T-helper 9 cell (primary cell): ENCODE measurements at places on chromosomes 16 and 17.

DNA sequence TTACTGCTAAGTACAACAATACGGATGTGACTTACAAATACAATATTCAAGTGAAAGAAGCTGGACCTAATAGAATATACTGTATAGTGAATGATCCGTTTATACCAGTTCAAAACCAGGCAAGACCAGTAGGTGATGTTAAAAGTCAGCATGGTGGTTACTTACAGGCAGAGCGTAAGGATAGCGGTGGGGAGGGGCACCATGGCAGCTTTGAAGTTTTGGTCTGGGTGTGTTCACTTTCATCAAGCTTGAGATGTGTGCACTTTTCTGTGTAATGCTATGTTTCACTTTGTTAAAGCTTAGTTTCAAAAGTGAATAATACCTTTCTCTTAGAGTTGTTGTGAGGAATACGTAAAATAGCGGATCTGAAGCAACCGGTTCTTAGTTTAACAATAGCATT, 16.5 kb upstream of the SLC35G3 start:
- no peak for DNase-seq

- no peak for DNase-seq
Observed at GRCh38 chr16:49474741-49475140, 101.1 kb downstream of the C16orf78 start.

- no peak for DNase-seq
Observed at GRCh38 chr16:82341146-82341669, 171.2 kb upstream of the MPHOSPH6 start.

GRCh38 chr17:76556765-76557367, 17.0 kb downstream of the PRCD start:
- DNase-seq = peak; percentile 42

DNA sequence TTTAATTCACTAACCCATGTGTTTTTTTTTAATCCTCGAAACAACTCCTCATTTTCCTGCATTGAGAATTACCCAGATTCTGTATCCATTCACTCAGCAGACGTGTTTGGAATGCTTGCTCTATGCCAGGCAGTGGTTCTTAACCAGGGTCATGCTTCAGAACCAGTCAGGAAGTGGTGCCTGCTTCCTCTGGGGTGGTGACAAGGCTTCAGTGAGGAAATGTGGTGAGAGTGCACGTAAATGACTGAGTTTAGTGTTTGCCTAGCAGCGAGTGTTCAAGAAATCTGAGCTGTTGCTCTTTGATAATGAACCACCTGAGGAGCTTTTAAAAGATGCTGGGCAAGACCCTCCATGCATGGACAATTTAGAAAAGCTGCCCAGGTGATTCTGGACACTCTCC, 9.9 kb downstream of the ZFP90 start:
- DNase-seq = no peak

DNA sequence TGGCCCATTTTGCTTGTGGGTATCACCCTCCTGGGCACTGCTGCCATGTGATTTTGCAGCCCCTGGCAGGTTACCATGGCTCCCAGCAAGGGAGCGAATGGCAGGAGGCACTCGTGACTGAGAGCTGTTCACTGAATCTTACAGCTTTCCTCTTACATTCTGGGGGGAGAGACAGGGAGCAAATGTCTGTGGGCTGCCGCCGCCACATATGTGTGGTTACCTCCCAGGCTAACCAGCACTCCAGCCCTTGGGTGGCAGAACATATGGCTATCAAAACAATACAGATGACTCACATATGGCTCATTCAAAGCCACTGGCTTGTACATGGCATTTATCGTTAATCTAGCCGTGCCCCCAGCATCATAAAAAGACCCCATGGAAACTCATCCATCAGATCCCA, 19.8 kb downstream of the GTF3C1 start:
- DNase-seq = no peak

- DNase-seq = no peak
Observed at GRCh38 chr17:36532435-36532975, 2.2 kb downstream of the MYO19 start.

DNA sequence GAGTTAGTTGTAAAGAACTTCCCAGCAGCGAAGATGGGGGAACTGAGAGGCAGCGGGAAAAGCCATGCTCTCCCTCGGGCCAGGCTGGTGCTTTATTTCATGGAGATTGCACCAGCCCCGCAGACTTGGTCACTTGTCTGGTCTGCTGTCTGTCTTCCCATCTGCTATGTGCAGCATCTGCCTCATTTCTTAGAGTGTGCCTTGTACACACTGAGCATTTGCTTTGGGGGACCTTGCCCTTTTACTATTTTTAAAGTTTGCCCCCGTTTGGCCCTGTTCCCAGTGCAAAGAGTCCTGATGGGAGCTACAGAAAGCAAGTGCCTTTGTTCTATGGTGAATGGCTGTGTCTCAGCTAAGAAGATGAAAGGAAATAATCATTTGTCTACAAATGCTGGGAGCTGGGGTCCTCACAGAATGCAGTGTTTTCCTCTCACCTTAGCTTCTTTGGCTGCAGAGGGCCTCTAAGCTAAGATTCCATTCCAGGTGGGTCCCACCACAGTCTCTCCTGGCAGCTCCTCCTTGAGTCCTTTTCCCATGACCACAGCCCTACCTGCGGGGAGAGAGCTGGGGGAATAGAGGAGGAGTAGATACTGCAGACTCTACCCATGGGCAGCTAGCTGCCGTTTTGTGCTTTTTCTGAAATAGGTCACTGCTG, 25.1 kb upstream of the CNOT1 start:
- DNase-seq = no peak

DNA sequence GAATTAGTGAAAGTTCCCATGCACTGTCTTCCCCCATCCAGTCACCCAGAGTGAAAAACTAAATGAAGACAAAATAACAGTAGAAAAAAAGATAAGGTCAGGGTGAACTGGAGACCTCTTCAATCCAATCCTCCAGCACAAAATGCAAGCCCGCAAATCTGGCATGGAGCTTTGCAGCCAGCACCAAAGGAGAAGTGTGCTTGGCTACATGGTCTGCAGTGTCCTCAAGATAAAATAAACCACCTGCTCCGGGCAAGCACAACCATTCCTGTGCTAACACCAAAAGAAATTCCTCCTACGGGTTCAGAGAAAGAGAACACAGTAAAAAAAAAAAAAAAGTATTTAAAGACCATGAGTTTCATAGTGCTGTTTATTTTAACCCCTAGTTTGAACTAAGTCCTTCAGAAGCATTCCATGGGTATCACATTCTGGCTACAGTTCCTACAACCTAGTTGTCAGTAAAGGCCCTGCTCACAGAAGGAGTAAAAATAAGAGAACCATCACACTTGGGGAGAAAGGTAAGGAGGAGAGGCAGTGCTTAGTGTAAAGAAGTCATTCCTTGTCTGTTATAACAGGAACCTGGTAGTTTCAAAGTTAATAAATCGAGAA, 109.1 kb downstream of the GAS7 start:
- no peak for DNase-seq
